Posterior cingulate gyrus (tissue), 11 donors: ENCODE measurements at places on chromosomes 2 and 18.

DNA sequence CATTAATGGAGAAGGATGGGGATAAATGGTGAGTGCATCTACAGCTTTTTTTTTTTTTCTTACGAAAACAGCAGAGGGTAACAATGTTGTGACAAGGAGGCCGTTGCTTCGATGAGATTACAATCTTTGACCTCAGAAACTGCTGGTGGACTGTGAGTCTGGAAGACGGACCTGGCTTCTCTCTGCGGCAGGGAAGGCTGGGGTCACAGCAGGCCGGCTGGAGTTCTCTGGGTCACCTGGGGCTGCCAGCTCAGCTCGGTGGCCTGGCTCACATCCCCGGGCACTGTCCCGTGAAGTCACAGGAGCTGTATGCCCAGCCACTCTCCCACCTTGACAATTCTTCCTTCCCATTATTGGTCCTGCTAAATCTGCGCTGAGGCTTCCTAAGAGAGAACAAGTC lies 160.8 kb downstream of the ACKR3 start:
- no peak for DNase-seq

DNA sequence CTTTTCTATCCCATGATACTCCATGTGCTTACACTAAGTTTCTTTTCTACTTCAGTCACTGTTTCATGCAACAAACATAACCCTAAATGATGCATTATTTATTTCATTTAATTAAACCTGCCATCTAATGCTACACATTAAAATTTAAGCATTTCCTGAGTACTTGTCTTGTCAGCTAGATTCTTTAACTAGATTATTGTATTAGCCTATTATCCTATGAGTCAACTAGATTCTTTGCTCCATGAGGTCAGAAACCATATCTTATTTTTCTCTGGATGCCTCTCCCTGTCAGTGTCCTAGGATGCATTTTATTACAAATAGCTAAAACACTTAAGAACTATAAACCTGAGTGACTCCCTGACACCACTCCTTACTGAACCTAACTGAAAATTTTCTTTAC lies 652.4 kb downstream of the SLC4A3 start:
- no peak for DNase-seq

DNA sequence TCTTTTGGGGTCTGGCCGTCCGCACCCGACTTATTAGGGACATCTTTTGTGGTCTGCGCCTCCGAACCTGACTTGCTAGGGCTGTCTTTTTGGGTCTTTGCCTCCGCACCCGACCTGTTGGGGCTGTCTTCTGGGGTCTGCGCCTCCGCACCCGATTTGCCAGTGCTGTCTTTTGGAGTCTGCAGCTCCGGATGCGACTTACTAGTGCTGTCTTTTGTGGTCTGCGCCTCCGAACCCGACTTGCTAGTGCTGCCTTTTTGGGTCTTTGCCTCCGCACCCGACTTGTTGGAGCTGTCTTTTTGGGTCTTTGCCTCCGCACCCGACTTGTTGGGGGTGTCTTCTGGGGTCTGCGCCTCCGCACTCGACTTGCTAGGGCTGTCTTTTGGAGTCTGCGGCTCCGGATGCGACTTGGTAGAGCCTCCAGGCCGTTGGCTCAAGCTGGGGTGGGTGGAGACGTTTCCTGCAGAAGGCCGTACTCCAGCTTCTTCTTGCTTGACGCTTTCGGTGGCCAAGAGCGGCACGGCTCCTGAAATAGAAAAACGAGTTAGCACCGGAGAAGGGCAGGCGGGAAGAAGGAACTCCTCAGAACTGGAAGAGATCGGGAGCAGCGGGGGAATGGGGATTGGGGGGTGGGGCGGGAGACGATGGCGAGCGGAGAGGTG lies 498 bp downstream of the TGOLN2 start:
- peak; percentile 89 for DNase-seq

DNA sequence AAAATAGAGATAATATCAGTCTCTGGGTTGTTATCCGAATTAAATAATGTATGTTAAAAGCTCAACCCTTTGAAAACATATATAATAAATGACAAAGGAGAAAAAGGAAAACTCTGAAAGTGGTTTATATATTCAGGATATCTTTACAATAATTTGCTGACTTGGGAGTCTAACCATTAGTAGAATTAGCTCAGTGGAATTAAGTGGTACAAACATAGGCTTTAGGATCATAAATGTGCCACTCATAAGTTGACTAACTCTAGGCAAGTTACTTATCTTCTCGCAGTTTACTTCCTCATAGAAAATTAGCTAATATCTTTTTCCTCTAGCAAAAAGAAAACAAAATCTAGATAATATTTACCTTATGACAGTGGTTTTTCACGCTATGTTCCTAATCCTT lies 44.6 kb downstream of the HEATR5B start:
- no peak for DNase-seq
